ENCODE measurements at places on chromosomes 1 and 21.
A peak's percentile ranks its signal among the peaks of the same experiment; 100 is the strongest.

DNA sequence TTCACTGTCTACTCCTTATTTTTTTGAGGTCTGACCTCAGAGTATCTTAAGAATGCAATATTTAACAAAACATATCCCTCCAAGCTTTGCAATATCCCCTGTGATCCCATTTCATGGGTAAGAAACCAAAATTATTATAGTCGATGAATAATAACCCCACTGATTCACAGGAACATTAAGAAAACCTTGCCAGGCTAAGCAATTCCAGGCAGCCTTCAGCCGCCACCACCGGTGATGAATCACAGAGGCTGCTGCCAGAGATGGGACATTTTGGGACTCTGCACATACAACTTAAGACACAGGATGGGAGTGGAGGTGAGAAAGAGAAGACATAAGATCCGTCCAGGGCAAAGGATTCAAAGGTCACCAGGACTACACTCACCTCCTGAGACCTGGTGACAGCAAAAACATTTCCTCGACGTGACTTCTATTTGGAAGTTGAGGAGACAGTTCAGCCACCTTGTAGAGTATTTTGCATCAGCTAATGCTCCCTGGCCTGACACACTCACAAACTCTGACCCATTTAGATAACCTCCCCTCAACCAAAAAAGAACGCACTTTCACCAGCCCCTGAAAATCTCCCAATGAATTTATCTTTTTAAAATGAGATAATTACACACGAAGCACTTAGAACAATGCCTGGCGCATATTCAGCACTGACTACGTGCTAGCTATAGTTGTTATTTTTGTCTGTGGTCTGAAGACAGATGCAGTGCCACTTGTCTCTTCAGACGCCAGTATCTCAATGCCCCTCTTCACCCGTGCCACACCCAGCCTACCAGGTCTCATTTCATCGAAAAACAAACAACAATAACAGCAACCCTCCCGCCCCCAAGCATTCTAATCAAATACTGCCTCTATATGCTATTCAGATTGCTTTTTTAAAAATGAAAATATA lies 17.8 kb upstream of the OVAAL start:
- DNase-seq = no peak

DNA sequence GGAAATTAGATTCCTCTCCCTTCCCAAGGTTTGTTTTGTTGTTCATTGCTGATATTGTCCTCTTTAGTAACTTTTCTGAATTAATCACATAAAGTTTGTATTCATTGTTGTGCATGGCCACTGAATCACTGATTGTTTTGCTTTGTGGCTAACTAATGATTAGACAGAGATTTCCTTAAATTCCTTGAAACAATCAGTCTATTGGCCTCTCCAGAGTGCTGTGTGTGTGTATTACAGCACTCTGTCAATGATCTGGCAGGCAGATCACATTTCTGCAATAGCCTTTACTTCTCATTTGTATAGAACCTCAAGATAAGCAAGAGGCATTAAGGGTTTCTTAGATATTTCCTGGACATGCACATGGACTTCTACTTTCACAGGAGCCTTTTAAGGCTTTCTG lies 78.6 kb downstream of the DUSP10 start:
- DNase-seq = peak; percentile 28

- no peak for DNase-seq
Observed at GRCh38 chr1:202619505-202619904, 90.7 kb downstream of the SYT2 start.

- DNase-seq = no peak
Observed at GRCh38 chr1:151720554-151720953, 768 bp upstream of the RIIAD1 start.

- DNase-seq = no peak
Observed at GRCh38 chr1:200206340-200206739, 178.8 kb downstream of the NR5A2 start.

DNA sequence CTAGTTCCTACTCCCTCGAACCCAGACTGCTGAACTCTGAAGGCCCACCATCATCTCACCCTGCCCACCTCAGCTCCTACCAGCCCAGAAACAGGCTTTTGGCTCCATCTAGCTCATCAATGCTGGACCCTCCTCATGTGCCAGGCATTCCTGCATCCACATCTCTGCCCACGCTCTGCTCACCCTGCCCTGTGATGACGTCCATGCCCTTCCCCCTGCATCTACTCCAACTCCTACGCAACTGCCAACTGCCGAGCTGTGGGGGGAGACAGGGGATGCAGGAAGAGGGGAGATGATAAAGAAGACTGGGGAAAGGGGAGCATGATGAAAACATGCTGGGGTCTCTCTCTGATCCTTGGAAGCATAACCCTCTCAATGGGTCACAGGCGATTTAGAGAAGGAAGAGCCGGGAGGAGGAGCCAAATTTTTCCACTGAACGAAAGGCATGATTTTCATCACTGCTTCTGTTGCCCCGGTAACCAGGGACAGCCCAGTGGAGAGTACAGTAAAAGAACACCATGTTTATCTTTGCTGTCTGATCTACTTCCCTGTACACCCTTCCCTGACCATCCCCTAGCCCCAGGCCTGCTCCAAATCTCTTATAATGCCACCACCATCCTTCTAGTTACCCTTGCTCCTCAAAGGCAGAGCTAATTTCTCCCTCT lies 44.3 kb downstream of the CD34 start:
- no peak for DNase-seq

- no peak for DNase-seq
Observed at GRCh38 chr1:116854403-116854690, 55.4 kb upstream of the PTGFRN start.

DNA sequence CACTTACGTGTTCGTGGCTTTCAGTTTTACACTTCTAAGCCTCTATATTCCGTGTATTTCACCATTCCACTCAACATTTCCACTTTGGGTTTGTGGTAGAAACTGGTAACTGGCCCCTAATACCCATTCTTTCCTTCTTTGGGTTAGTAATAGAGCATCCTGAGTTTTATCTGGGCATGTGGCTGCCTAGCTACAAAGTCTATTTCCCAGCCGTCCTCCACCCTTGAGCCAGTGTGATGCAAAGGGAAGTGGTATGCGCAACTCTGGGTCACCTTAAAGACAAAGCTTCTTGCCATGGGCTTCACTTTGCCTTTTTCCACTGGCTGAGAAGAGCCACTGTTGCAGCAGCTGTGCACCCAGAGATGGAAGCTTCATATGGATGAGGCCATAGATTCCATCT lies 73.9 kb downstream of the LAMC2 start:
- no peak for DNase-seq

DNA sequence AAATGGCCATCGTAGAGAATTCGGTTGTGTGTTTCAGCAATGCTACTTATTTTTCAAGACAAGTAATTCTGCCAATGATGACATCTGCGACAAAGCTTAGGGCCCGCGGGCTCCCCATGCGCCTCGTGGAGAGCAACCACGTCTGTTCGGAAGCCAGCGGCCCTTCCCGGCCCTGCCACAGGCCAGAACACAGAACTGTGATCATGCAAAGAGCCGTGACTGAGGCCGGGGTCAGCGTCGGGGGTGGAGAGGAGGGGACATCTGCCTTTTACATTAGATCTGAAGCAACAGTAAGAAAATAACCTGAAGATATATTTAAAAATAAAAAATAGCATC lies 103.7 kb downstream of the PGBD5 start:
- DNase-seq = no peak

GRCh38 chr1:19505693-19506457 lies 20.5 kb upstream of the CAPZB start:
- no peak for DNase-seq

GRCh38 chr1:118948846-118949245 lies 39.3 kb downstream of the TBX15 start:
- peak; percentile 4 for DNase-seq

- no peak for DNase-seq
Observed at GRCh38 chr1:147598621-147599361, 57.5 kb downstream of the BCL9 start.

DNA sequence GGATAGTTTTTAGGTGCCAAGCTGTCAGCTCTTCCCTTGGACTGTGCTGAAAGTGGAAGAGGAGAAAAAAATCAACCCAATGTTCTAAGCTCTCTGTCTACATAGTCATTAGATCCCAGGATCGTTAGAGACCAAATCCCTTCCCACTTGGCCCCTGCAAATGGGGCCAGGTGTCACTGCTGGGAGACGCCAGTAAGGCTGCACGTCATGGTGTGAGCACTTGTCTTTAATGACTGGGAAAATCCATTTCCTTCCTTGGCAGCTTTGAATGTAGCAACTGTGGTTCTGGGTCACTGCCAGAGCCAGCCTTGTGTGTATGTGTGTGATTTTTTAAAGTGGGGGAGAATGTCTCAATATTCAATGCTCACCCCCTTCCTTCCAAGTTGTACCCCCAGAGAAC lies 59.9 kb downstream of the MAN1C1 start:
- DNase-seq = no peak

DNA sequence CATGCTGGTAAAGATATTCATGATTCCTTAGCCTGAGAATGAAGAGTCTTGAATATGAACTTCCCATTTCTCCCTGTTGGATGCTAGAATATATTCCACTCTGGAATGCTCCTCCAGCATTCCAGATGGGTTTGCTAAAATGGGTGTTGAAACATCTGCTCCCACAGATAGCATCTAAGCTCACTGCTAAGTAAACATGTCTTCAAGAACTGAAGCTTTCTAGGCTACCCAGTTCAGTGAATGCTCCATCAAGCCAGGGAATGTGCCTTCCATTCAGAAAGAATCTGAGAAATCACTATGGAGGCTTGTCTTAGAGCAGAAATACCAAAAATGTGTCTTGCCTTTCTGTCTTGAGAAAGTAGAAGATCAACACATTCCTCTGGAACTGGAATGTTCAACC lies 81.1 kb downstream of the TNFSF18 start:
- no peak for DNase-seq

- no peak for DNase-seq
Observed at GRCh38 chr1:195799016-195799415, 809.2 kb downstream of the KCNT2 start.

DNA sequence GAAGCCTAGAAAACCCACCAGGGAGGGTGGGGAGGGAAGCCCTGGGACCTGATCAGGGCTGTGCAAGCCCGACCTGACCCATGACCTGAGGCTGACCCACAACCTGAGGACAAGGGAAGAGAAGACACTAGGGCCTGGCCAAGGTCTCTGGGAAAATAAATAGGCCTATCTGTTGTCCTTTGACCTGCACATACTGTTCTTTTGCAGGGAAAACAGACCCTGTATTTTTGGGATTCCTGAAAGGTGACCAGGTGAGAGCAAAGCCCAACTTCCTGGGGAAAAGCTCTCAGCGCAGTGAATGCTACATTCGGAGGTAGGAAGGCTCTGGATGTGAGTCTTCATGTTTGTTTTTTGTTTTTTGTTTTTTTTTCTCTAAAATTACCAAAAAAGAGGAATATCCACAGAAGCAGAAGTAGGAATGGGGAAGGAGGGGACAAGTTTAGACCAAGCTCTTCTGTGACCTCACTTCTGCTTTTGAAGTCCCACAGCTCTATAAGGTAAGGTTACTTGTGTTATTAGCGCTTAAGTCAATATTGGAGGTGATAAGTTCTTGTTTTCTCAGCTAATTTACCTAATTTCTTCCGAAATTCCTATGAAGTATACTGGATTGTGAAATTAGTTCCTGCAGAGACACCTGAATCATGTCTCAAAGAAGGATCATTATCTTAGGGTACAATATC lies 26.2 kb upstream of the LYST start:
- no peak for DNase-seq

GRCh38 chr1:9494936-9495758 lies 44.1 kb upstream of the SLC25A33 start:
- peak; percentile 19 for DNase-seq

DNA sequence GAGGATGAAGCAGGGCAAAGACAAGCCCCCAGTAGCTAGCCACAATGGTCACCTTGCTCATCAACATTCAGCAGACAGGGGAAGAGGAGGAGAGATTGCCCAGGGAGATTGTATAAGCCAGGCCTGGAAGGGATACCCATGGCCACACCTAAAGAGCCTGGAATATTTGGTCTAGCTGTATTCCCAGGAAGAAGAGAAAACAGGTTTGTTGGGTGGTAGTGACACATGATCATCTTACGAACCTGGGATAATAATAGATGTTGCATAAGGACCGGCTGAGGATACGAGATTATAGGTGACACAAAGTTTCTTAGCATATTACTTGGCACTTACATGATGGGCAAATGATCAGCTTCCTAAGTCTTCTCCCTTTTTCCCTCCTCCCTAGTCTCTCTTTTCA lies 95.9 kb downstream of the HHIPL2 start:
- no peak for DNase-seq

DNA sequence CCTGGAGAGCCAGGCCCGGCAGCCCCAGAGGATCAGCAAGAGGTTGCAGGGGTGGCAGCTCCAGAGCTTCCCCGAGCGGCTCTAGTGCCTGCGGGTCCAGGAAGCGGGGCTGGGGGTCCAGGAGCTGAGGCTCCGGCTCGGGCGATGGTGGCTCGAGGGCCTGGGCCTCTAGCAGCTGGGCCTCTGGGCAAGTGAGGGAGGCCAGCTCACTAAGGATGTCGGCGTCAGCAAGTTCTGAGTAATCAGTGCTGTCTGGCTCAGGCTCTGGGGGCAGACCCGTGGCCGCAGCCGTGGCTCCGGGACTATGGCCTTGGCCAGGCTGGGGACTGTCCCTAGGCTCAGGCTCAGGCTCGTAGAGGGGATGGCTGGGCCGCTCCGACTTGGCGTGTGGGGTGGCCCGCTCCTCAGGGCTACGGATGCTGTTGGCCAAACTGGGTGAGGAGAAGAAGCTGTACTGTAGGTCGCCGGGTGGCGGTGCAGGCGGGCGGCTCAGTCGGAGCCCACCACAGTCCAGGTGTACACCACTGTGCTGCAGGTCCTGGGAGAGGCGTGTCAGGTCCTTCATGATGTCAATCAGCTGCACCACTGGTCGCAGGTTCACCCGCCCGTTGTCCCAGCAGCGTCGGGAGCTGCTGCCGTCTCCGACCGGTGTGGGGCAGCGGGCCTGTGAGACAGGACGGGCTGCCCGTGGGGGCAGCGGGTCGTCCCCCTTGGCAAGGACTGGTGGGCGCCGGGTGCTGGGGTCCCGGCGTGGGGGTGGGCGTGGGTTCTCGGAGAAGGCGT lies 52.6 kb downstream of the AHDC1 start:
- no peak for DNase-seq

DNA sequence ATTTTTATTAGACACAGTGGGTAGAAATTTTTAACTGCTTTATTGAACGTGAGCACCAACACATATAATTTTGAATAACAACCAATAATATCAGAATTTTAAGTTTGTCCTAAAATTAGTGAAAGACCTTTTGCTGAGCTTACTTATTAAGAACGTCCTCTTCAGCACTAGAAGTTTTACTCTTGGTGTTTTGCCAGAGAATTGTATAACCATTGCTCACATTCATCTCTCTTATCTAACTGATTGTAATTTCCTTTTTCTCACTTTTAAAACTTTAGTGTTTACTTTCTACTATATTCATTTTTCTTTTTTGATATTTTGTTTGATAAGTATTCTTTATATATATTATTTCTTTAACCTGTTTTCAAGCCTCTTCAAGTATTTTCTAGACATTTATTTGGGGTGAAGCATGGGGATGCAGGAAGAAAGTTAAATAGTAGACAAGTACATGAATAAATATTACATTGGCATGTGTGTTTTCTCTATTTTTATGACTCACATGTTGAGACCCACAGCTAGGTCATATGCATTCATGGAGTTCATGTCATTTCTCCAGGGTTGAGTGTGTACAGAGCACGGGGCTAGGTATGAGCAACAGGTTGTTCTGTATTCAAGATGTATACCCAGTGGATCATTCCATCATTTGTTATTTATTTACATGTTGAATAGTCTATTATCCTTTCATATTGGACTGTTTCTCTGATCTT lies 90.6 kb downstream of the ATP6V1G3 start:
- DNase-seq = no peak
